ENCODE measurements at places on chromosomes 1 and 21.
A peak's percentile ranks its signal among the peaks of the same experiment; 100 is the strongest.

- DNase-seq, result no peak
Observed at GRCh38 chr1:3717041-3717714, 35.1 kb upstream of the CCDC27 start.

GRCh38 chr1:175735144-175735543, 8.3 kb downstream of the TNR start:
- DNase-seq, result no peak

DNA sequence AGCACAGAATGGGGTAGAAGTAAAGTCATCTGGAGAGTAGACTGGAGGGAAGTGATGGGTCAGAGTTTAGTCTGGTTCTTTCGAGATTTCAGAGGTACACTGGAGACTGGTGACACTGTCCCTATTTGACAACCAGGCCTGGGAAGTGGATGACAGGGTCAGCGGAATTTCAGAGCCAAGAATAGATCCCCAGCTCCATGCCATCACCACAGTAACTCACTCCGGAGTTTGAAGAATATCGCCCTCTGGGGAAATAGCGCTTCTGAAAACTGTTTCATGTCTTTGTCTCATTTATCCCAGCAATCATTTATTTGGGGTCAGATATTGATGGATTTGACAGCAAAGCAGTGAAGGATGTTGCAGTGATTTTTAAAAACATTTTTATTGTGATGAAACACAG, 7.6 kb upstream of the NFASC start:
- no peak for DNase-seq

DNA sequence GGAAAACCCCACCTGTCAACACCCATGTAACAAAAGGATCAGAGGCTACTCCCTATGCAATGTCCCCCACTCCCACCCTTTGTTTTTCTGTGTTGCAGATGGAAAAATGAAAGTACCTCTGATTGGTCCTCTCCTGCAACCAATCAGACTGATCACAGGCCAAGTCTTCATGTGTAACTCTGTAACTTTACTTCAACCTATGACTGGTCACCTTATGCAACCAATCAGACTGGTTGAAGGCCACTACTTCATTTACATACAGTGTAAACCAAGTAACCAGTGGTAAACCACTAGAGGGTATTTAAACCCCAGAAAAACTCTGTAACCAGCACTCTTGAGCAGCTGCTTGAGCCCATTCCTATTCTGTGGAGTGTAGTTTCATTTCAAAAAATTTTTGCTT, 266.3 kb upstream of the OLFM3 start:
- DNase-seq, result no peak

GRCh38 chr21:43731891-43732711, 13.2 kb downstream of the PDXK start:
- no peak for DNase-seq

GRCh38 chr1:217617126-217617525, 13.8 kb downstream of the GPATCH2 start:
- DNase-seq, result no peak

- peak; percentile 12 for DNase-seq
Observed at GRCh38 chr1:109482791-109483671, 674 bp upstream of the ATXN7L2 start.

DNA sequence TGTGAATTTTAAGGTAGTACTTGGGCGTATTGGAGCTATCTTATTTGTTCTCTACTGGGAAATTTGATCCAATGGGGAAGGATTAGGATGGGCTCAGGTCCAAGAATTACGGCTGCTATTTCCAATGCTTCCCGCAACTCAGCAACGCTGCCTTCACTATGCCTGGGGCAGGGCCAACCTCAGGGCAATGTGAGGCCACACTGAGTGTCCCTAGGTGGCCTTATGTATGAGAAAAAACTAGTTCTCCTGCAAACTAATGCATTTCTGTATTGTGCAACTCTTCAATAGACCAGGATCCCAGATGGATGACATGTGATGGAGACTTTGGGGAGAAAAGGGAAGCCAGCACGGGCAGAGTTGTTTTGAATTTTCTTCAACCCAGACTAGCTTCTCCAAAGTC, 168.1 kb downstream of the DUSP10 start:
- no peak for DNase-seq

Data from CD8-positive, alpha-beta T cell (primary cell).